Right renal cortex interstitium (tissue), 3 donors: ENCODE measurements at places on chromosomes 1 and 21. TPM values are rescaled to one million over a fixed set of nuclear protein-coding genes. Genes with fewer than 3 reads are reported as not detected.

MATN1 gene
- polyA plus RNA-seq = 0.17 TPM

DNA sequence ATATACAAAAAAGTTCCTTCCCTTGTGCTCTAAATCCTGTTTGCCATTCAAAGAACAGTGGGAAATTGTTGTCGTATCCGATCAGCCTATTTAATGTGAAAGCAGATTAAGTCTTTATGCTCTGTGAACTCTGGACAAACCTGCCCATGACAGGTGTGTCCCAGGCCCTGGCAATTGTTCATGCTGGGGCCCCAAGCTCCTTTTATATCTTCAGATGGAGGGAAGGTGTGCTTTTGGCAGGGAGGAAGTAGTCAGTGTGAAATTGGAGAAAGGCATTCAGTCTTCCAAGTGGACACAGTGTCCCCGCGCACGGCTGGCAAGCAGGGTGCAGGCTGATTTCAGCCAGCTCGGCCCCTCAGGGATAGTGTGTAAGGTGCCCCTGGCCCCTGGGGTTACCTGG is 135.1 kb upstream of the F3 start:
- no peak for DNase-seq

- no peak for DNase-seq
Observed at GRCh38 chr1:60861961-60862567, 220.3 kb upstream of the NFIA start.

- DNase-seq = no peak
Observed at GRCh38 chr1:15701784-15702183, 17.7 kb downstream of the PLEKHM2 start.
